ENCODE measurements at places on chromosomes 5 and 9.

DNA sequence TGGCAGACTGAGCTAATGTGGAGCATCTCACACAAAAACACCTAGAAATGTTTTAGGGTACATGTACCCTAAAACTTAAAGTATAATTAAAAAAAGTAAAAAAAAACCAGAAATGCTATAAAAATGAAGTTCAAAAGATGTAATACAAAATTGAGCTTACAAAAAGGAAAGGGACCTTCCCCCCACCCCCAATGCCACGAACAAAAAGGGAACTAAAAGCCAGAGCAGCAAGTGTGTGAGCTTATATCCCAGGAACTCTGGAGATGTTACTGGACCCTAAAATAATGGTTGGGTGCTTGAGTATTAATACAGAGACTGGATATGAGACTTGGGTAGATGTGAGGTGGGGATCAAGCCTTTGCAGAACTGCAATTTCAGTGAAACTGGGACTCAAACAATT, 11.0 kb downstream of the SPATA9 start:
- DNase-seq: no peak

- no peak for DNase-seq
Measured at GRCh38 chr9:99433095-99433494, 211.0 kb downstream of the SEC61B start.

DNA sequence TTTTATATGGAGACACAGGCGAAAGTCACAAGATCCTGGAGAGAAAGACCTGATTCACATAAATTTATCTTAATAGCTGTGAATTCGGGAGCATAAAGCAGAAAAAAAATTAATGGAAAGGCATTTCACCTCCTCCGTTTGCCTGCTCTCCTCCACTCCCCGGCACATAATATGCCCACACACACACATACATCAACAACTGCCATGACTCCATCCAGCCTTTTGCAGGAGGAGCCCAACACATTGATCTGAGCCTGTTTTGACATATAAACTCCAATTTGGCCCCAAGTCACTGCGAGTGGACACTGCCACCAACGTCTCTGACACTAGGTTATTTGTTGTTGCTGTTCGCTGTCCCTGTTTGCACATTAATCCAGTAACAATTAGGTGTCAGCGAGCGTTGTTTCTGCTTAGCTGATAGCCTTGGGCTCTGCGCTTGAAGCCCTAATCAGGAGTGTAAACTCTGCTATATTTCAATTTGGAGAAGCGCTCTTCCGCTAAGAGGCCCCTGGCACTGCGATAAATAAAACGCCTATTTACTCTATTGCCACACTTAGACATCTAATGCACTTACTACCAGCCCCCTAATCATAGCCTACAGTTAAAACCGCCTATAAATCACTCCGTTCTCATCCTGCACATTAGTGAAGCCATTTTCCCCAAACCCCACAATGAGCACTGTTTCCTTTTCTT, 195.8 kb upstream of the TBCA start:
- DNase-seq: no peak

DNA sequence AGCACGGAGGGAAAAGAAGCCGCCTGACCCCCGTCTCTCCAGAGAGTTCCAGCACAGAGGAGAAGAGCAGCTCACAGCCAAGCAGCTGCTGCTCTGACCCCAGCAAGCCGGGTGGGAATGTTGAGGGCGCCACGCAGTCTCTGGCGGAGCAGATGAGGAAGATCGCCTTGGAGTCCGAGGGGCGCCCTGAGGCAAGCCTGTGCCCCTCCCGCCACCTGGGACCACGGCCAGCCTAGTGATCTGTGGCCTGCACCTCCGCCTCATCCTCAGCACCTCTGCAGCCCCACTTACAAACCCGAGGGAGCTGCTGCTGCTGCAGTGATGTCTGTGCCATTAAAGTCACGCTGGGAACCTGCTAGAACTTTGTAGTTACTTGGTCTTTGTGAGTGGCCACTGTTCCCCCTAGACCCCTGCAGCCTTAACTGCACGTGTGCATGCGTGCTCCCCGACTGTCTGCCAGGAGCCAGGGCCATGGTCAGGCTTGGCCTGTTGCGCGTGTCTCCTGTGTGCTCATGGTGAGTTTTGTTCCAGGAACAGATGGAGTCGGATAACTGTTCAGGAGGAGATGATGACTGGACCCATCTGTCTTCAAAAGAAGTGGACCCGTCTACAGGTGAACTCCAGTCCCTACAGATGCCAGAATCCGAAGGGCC, 12.5 kb downstream of the SQSTM1 start:
- DNase-seq: no peak

GRCh38 chr5:135075621-135076020, 41.6 kb upstream of the PITX1 start:
- DNase-seq: no peak

DNA sequence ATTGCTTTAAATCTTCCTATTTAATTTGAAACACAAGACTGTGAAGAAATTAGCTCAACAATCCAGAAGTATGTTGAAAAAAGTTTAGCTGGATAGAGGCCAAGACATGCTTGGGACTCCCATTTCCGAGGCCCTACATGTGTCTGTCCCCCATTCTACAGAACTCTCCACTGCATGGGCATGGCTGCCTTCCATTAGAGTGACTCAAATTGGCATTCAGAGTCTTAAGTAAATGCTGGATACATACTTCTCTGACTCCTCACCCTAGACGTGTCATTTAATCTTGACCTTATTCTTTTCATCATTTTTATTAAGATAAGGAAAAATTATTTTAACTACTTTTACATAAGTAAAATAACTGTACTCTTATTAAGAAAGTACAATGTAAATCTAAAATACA, 530.4 kb upstream of the CDH9 start:
- no peak for DNase-seq

DNA sequence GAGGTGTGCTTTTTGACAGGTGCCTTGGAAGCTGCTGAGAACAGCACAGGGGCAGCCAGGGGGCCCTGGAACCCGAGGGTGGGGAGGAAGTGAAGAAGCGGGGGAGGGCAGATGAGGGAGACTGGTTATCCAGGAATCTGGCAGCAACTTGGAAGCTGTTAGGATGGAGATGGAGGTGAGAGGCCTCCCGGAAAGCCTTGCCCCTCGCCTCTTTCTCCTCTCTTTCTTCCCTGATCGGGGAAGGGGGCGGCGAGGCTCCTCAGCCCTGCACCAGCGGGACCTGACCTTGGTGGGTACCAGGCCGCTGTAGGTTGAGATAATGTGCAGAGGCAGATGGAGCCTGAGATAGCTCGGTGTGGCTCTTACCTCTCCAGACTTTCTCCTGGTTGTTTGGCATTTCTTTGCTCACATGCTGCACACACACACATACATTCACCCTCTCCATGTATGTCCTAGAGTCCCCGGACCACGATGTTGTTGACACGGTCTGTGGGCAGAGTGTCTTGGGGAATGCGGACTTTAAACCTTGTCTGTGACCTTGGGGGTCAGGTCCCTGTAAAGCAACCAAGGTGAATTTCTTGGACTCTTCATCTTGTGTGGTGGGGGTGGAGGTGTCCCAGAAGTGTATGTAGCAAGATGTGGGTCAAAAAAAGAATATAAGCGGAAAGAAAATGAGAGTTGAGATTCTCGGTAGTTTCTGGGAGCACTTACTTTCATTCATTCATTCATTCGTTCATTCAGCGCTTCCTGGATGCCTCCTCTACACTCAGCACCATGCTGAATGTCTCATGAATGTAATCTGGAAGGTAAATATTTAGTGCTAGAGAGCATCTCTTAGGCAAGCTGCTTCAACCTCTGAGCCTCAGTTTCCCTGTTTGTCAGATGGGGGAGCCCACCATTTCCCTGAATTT, 1.6 kb downstream of the WWC1 start:
- no peak for DNase-seq

- DNase-seq: peak; percentile 36
Measured at GRCh38 chr5:59034498-59035186, 451.8 kb downstream of the RAB3C start.

GRCh38 chr5:157214861-157215513, 34.3 kb downstream of the ITK start:
- DNase-seq: no peak

DNA sequence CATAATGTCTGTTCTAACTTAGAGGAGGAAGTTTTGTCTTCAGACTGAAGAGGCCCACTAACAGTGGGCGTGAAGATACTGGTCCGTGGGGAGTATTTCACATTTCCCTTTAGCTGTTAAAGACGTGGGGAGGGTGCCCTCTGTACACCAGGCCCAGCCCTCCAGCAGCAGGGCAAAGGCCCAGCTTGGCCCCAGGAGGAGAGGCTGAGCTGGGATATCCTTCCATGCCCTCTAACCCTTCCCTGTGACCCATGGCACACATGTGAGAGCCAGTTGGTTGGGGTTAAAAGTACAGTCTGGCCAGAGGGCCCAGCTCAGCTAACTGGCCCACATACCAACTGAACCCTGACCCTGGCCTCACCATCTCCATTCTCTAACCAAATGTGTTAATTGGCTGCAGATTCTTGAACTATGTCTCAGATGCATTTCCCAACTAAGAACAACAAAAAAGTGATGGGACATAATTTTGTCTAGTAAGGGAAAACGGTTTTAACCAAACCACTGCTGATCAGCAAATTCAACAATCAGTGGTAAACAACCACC, 74.4 kb downstream of the LHFPL2 start:
- no peak for DNase-seq

- no peak for DNase-seq
Measured at GRCh38 chr9:7387840-7388239, 411.7 kb downstream of the DMAC1 start.

GRCh38 chr5:62931153-62931950, 352.7 kb downstream of the LRRC70 start:
- no peak for DNase-seq

- DNase-seq: no peak
Measured at GRCh38 chr9:14501366-14501765, 187.4 kb upstream of the NFIB start.
